ENCODE measurements at places on chromosomes 3 and 15.

DNA sequence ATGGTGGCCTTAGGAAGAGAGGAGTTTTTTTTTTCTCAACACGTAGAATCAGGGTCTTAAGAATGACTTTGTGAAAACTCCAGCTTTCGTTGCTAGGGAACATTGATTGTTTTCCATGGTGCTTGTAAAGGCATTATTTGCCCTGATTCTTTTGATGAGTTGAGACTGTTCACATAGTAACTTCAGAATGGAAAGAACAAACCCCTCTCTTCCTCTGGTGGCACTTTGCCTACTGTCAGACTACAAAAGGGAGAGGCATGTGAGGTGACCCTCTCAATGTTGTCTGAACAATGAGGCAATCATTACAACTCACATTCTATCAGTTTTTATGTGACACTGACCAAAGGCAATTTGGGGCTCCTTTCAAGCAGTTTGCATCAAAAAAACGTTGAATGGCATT lies 477.8 kb downstream of the FGF12 start:
- DNase-seq = no peak

DNA sequence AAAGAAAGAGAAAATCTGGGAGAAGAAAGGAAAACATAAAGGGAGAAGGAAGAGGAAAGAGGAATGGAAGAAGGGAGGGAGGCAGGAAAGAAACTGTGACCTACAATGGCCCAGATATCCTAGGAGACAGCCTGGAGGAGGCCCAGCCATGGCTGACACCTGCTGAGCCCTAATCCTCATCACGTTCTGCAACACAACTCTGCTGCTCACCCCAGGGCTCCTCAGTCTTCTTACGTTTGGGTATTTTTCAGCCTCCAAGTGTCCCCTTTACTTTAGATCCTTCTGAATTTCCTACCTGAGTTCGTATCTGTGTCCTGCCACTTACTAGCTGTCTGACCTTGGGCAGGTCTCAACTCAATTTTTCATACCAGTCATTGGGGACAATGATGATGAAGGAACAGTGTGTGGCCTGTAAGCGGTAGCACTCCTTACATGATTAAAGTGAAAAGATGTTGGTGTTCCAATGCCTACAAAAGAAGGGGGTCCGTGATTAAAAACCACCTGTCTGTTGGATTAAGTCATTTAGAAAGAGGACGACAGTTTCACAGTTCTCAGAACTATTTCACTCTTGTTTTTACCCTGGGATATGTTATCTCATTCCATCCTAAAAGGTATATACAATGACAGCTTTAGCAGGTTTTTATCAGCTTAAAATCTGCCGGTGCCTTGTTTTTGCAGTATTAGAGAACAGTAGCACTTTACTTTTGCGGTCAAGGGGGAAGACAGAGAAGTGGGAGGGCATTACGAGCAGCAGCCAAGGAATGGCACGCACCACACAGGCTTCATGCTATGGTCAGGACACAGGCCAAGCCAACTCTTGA lies 47.4 kb downstream of the CCR4 start:
- no peak for DNase-seq

DNA sequence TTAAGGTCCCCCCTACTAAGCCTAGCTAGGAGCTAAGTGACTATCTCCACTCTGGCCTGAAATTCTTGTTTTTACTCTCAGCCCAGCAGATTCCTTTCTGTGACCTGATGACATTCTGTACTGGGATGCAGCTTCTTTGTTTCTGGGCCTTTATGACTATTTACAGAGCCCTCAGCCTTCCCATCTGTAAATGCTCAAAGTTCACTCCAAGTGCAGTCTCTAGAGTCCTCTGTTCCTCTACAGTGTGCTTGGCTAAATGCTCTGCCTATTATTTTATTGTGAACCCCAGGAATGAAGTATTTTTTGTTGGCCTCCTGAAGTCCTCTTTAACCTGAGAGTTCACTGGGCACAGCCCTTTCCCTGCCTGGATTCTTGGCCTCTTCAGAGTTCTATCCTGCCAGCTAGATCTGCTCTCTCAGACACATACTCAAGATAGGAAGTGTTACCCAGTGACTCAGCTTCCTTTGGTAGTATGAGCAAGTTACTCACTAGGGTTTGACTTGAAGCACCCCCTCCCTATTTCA lies 278.1 kb upstream of the P2RY1 start:
- DNase-seq = no peak

DNA sequence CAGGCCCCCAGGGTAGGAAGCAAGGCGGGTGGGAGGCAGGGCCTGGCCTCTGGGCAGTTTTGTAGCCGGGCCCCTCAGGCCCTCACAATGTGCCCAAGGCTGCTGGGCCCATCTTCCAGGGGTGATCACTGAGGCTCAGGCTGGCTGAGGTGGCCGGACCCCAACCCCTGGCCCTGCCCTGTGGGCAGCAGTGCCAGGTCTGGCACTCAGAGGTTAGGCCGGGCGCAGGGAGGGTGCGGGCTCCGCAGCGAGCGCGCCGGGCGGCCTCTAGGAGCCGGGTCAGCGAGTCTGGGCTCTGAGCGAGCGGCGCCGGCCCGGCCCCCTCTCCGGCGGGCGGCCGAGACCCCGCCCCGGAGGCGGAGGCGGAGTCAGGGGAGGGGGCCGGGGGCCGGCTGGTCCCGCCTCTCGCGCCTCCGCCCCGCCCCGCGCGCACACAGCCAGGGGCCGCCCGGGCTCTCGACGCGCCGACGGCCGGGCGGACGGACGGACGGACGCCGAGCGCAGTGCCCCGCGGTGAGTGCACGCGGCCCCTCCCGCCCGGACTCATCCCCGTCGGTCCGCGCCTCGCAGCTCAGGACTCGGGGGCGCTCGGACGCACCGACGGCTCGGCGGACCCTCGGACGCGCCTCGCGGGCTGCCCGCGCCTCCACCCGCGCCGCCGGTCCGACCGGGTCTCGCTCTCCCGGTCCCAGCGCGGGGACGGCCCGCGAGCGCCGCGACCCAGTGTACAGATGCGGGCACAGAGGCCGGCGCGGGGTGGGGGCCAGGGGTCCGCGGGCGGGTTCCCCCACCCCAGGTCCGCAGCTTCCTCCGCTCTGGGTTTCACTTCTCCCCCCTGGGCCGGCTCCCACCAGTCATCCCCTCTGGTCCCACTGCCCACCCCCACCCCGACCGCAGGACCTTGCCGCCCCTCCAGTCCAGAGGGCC lies at the start of gene FBLN2:
TSS of gene FBLN2 (plus strand) at position 430 of the 927 bp plus-strand sequence. CDS start 21,231 bp downstream, outside the sequence.
- DNase-seq = peak; percentile 10
